Pancreas (tissue), 10 donors: ENCODE measurements at places on chromosomes 3 and 15. TPM values are rescaled to one million over a fixed set of nuclear protein-coding genes. Genes with fewer than 3 reads are reported as not detected.

CCNB2 gene
- 0.19 TPM for polyA plus RNA-seq

SLC22A14 gene
- 0.15 TPM for polyA plus RNA-seq

SNX33 gene
- polyA plus RNA-seq = 13.2 TPM

DNA sequence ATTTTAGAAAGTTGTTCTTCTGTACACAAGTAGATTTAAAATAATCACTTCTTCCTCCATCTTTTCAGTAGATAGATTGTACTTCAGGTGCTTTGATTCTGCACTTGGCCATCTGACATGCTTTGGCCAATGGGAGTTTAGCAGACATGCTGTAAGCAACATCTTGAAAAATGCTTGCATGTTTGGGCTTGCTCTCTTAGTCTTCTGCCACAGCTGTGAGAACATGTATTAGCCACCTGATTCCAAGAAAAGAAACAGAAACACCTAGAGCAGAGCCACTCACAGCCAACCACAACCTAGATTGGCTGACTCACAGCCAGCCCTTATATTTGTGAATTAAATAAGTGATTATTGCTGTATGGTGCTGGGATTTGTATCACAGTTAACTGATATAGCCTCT is 70.2 kb upstream of the GADL1 start:
- no peak overlapping the region for H3K27ac ChIP-seq
- no peak for DNase-seq
- H3K27me3 ChIP-seq = no peaks in the 10 kb centered on the region

DNA sequence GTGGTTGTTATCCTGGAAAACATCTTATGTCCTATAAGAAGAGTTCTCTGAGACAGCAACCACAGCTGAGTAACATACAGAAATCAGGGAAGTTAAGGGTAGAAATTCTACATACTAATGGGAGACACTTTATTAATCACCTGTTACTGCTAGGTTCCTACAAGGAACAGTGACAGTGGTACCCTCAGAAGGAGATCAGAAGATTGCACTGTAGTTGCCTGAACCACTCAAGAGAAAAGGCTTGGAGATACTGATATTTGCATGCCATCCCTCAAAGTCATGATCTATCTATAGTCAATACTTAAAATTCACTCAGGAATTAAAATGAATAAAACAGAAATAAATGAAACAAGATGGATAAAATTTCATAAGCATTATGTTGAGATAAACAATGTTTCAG is 136.0 kb downstream of the LMLN start:
- H3K27me3 ChIP-seq = no peaks in the 10 kb centered on the region
- no peaks in the 10 kb centered on the region for H3K4me1 ChIP-seq
- H3K4me3 ChIP-seq = no peak overlapping the region
- no peak for DNase-seq
- H3K27ac ChIP-seq = no peak overlapping the region
- H3K36me3 ChIP-seq = no peaks in the 10 kb centered on the region

MYL3 gene
- 2.5 TPM for polyA plus RNA-seq

CADPS gene
- polyA plus RNA-seq = 28.1 TPM

- H3K27ac ChIP-seq = no peak overlapping the region
- no peaks in the 10 kb centered on the region for H3K4me1 ChIP-seq
- DNase-seq = no peak
- H3K27me3 ChIP-seq = no peaks in the 10 kb centered on the region
- no peak overlapping the region for H3K4me3 ChIP-seq
These were observed 249.4 kb upstream of the PDZRN3 start for GRCh38 chr3:73874161-73874560.

GRCh38 chr15:39115379-39116057 is 465.4 kb upstream of the THBS1 start:
- H3K4me3 ChIP-seq = no peak overlapping the region
- DNase-seq = no peak
- no peaks in the 10 kb centered on the region for H3K27me3 ChIP-seq
- H3K36me3 ChIP-seq = no peaks in the 10 kb centered on the region
- H3K27ac ChIP-seq = no peak overlapping the region
- H3K4me1 ChIP-seq = no peaks in the 10 kb centered on the region

GRCh38 chr3:150142936-150143335 is 172.2 kb upstream of the PFN2 start:
- H3K27ac ChIP-seq = no peak overlapping the region
- no peak overlapping the region for H3K4me3 ChIP-seq
- DNase-seq = no peak
- no peaks in the 10 kb centered on the region for H3K36me3 ChIP-seq

DNA sequence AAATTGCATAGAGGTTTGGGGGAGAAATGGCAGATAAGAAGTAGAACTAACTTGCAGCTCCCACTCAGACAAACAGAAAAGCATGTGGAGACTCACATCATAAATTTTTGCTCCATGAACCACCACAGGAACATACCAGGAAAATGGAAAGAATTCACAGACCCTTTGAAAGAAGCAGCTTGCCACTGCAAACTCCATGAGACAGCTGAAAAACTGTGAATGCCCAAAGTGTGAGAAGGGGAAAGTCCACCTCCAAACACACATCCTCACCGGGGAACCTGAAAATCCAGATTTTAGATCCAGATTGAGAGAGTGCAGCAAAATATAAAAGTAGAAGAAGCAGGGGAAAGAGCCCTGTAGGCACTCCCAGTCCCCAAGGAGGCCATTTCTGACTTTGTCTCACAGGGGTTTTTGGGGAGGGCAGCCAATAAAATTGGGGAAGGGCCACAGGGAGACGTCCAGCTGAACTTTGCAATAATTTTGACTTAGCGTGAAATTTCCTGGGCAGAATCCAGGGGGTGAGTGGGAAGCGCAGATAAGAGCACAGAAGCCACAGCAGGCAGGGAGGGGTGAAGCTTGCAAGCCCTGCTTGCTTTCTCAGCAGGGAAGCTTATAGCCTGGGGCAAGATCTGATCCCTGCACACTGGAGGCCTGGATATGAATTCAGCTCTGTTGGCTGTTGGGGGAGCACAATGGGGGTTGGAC is 183.4 kb upstream of the UBE2E2 start:
- no peaks in the 10 kb centered on the region for H3K27me3 ChIP-seq
- no peaks in the 10 kb centered on the region for H3K36me3 ChIP-seq
- no peaks in the 10 kb centered on the region for H3K4me1 ChIP-seq
- no peak overlapping the region for H3K27ac ChIP-seq
- DNase-seq = no peak

DNA sequence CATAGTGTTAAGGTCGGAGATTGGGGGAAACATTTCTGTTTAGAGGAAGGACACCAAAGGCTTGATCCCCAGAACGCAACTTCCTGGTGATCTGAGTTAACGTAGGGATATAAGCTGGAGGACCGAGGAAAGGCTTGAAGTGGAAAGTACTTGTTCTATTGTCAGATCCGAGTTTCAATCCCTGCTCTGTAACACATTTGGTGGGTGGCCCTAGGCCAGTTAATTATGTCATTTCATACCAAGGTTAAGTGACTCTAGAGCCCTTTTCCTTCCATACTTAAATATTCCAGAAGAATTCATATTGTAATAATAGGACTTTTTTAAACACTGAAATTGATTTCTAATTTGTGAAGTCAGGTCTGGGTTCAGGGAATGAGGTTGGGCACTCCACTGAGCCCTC is 80.9 kb downstream of the RPLP1 start:
- H3K36me3 ChIP-seq = no peaks in the 10 kb centered on the region
- H3K4me3 ChIP-seq = no peak overlapping the region
- H3K4me1 ChIP-seq = no peaks in the 10 kb centered on the region
- H3K27me3 ChIP-seq = no peaks in the 10 kb centered on the region
- DNase-seq = no peak

FGF12 gene
- polyA plus RNA-seq = 6.0 TPM

SEMA5B gene
- 3.5 TPM for polyA plus RNA-seq

CAMK2N2 gene
- polyA plus RNA-seq = 14.8 TPM

DNA sequence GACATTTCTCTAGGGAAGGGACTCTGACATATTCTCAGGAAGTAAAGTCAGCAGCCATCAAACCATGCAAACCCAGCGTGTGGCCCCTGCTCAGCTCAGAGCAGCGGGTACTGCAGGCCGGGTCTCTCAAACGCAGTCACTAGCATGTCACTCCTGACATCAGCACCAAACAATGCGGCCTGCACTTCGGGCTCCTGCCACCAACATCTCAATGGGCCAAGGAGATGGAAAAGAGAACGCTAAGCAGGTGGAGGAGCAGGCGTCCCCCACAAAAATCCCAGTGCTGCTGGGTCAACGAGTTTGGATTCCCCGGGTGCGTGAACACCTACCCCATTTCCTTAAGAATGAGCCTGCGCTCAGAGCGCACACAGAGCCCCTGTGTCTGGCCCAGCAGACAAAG is 9.9 kb upstream of the SPTBN5 start:
- H3K36me3 ChIP-seq = peaks cover 13% of the 10 kb centered on the region
- no peaks in the 10 kb centered on the region for H3K4me1 ChIP-seq
- H3K27ac ChIP-seq = no peak overlapping the region
- DNase-seq = no peak
- H3K27me3 ChIP-seq = no peaks in the 10 kb centered on the region

TLR9 gene
- polyA plus RNA-seq = 0.27 TPM

PYGO1 gene
- polyA plus RNA-seq = 0.34 TPM

LRTM1 gene
- not detected for polyA plus RNA-seq

GRCh38 chr3:3907023-3907422 is 107.8 kb downstream of the LRRN1 start:
- H3K36me3 ChIP-seq = no peaks in the 10 kb centered on the region
- no peaks in the 10 kb centered on the region for H3K4me1 ChIP-seq
- no peak overlapping the region for H3K27ac ChIP-seq
- H3K27me3 ChIP-seq = no peaks in the 10 kb centered on the region

- no peaks in the 10 kb centered on the region for H3K4me1 ChIP-seq
- no peaks in the 10 kb centered on the region for H3K36me3 ChIP-seq
- no peaks in the 10 kb centered on the region for H3K27me3 ChIP-seq
- DNase-seq = no peak
These were observed 523.2 kb downstream of the FHIT start for GRCh38 chr3:60728006-60728405.

EIF4E3 gene
- 7.3 TPM for polyA plus RNA-seq

DNA sequence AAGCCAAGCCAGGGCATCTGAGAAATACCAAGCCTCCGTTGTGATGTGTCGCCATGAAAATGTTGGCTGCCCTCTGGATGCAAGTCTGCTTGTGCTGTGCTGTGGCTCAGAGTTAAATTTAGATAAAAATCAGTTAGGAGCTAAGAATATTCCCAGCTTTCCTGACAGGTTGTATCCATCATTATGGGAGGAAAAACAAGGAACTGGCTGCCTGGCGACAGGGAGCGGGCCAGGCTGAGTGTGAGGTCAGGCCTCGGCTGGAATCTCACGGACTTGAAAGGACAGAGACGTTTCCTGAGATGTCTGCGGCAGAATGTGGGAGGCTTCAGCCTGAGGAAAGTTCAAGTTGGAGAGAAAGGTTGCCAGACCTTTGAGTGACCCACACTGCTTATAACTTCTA is 213.8 kb downstream of the THSD4 start:
- no peaks in the 10 kb centered on the region for H3K27me3 ChIP-seq
- no peak overlapping the region for H3K27ac ChIP-seq
- DNase-seq = peak; percentile 23
- H3K4me1 ChIP-seq = no peaks in the 10 kb centered on the region
- no peak overlapping the region for H3K4me3 ChIP-seq

GRCh38 chr15:35833581-35833980 is 287.6 kb upstream of the DPH6 start:
- no peaks in the 10 kb centered on the region for H3K36me3 ChIP-seq
- no peaks in the 10 kb centered on the region for H3K4me1 ChIP-seq
- no peak for DNase-seq

DNA sequence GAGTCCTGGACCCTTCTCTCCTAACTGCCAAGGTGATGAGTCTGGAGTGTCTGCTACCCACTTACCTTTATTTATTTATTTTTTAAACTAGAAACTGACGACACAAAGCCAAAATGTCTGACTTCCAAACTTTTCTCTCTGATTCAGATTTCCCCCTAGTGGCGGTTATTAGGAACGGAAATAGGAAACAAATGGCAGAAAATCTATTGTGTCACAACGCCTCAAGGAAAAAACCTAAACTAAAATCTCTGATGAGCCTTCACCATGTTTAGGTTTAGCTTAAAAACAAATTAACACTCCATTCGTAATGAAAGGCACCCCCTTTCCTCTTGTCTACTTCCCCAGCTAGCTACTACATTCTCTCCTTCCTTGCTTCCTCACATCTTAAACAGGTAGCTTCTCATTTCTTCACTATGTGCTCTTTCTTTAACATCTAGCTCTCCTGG is 94.0 kb upstream of the MEX3B start:
- H3K36me3 ChIP-seq = no peaks in the 10 kb centered on the region
- H3K4me1 ChIP-seq = no peaks in the 10 kb centered on the region
- H3K4me3 ChIP-seq = no peak overlapping the region
- DNase-seq = no peak
- H3K27ac ChIP-seq = no peak overlapping the region

DNA sequence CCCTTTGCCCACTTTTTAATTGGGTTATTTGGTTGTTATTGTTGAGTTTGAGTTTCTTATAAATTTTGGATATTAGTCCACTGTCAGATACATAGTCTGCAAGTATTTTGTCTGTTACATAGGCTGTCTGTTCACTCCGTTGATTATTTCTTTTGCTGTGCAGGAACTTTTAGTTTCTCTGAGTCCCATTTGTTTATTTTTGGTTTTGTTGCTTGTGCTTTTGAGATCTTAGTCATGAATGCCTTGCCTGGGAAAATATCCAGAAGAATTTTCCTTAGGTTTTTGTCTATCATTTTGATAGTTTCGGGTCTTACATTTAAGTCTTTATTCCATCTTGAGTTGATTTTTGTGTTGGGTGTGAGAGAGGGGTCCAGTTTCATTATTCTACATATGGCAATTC is 254.5 kb downstream of the NLGN1 start:
- H3K27me3 ChIP-seq = no peaks in the 10 kb centered on the region
- no peak overlapping the region for H3K27ac ChIP-seq
- DNase-seq = no peak
- H3K4me1 ChIP-seq = no peaks in the 10 kb centered on the region

DNA sequence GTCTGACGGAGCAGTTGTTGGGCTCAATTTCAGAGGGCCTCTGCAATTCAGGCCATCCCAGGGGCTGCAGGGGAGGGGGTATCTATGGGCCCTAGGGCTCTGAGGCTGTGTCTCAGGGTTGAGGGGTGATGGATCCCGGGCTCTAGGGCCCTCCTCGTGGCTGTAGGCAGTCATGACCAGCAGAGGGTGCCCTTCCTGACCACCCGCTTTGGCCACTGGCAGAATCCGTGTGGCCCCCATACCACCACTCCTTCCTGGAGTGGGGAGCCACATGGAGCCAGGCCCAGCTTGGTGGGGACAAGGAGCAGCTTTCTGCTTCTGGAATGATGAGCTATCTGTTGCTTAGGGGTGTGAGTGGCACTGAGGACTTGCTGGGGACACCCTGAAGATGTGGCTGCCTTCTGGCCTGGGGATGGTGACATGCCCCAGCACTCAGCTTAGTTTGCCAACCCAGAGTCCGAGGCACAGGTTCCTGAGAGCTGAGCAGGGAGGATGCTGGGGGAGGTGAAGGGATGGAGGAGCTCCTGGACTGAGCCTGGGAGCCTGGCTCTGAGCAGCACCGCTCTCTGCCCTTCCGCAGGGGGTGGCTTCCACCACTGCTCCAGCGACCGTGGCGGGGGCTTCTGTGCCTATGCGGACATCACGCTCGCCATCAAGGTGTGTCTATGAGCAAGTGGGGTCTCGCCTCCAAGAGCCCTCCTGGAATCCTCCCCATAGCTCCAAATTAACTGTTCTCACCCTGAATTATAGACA is 20.2 kb downstream of the HDAC11 start:
- no peak overlapping the region for H3K4me3 ChIP-seq
- H3K36me3 ChIP-seq = no peaks in the 10 kb centered on the region
- H3K27me3 ChIP-seq = no peaks in the 10 kb centered on the region
- DNase-seq = no peak

- no peak for DNase-seq
- H3K4me1 ChIP-seq = peaks cover 12% of the 10 kb centered on the region
- H3K27me3 ChIP-seq = no peaks in the 10 kb centered on the region
- no peaks in the 10 kb centered on the region for H3K36me3 ChIP-seq
- H3K27ac ChIP-seq = no peak overlapping the region
These were observed 29.7 kb downstream of the ZNF106 start for GRCh38 chr15:42461261-42461660.
